ENCODE measurements at places on chromosomes 2 and 18. TPM values are rescaled to one million over a fixed set of nuclear protein-coding genes. Genes with fewer than 3 reads are reported as not detected.

CHCHD5 gene
- total RNA-seq = 3.4 TPM

C2orf72 gene
- under 0.01 TPM for total RNA-seq

NTSR2 gene
- total RNA-seq = not detected

SDC1 gene
- 1.4 TPM for total RNA-seq

SERPINB3 gene
- 0.17 TPM for total RNA-seq

DSG4 gene
- total RNA-seq = not detected

DYNAP gene
- total RNA-seq = not detected

TMEM87B gene
- total RNA-seq = 51.1 TPM

CHRNG gene
- total RNA-seq = not detected

DNA sequence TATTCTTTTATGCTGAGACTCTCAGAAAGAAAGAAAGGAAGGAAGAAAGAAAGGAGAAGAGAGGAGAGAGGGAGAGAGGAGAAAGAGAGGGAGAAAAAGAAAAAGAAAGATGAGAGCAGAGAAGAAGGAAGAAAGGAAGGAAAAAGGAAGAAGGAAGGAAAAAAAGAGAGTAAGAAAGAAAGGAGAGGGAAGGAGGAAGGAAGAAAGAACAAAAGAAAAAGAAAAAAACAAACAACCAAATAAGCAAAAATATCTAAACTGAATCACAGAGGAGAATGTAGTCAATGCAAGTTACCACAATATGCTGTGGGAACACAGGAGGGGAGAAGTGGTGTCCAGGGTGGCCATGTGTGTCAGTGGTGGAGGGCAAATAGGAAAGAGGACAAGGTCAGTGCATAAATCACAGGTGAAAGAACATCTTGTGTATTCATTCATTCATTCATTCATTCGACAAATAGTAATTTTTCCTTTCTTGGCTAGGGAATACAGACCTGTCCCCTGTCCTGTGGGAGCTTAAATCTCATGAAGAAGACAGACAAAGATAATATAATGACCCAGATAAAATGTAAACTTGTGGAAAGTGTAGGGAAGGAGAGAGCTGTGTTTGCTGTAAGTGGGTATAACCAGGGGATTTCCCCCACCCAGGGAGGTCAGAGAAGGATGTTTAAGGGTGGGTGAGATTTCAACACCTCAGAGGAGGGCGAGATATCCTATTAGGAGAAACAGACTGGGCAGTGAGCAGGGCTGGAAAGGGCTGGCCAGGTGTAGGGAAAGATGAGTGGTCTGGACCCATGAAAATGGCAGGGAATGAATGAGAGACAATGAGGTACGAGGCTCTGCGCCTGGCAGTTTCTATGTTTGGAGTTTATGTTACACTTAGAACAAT, 50.7 kb downstream of the IL1R2 start:
- DNase-seq = no peak

DNA sequence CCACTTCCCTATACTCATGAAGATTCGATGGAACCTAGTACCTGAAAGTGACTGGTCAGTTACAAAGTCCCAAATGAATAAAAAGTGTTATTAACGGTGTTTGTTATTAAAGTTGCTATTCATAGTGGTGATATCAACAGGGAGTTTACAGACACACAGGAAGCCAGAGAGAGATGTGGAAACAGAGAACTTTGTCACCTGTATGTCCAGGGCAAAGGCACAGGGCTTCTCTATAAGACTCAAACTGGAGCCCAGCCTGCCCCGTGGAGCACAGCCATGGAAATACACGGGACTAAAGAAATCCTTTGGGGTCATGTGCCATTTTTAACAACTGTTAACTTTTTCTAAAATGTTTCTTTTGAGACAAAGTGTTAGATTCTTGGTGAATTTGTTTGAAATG, 68.5 kb downstream of the KLF7 start:
- no peak for DNase-seq

DNA sequence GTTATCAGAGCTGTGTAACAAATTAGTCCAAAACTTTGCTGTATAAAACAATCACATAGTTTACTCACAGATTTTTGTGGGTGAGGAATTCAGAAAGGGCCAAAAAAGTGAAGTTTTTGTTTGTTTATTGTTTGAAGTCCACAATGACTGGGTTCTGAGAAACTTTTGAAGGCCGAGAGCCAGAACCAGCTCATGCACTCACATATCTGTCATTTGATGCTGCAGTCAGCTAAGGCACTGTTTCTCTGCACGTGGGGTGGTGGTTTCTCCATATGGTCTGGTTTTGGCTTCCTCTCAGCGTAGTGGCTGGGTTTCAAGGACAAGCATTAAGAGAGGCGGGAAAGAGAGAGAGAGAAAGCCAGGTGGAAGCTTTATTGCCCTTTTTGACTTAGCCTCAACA, 131.8 kb downstream of the TWIST2 start:
- DNase-seq = no peak

- DNase-seq = no peak
Measured at GRCh38 chr18:14914121-14914520, 166.1 kb downstream of the ANKRD30B start.

DNA sequence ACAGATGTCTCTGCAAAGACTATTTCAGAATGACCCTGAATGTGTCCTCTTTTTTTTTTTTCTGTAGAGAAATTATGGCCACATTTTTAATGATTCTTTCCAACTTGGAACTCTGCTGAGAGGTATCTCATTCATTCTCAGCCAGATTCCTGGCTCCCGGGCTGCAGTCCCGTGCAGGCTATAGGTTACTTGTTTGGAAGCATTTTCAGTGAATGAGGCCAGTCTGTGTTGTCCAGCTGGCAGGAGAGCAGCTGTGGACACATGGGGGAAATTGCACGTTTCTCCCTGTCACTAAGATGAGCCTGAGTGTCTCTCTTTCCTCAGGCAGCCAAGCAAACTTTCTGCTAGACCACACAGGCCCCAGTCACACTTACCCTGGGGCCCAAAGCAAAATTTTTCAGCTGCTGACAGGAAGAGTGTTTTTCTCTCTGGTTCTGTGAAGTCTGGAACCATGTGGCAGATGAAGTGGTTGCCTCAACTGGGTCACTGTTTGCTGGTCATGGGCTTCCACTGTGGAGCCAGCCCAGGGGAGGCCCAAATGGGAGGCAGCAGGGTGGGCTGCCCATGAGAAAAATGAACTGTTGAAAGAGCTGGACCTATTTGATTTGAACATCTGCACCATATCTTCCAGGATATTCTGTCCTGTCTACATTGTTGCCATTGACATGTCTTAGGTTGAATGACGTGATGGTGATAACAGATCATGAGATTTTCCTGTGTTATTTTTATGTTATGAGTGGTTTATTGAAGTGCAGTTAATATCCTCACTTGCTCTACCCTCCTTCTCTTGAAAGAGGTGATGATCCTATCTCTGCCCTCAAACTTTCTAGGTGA, 431.2 kb downstream of the LPIN1 start:
- DNase-seq = peak; percentile 23

DNA sequence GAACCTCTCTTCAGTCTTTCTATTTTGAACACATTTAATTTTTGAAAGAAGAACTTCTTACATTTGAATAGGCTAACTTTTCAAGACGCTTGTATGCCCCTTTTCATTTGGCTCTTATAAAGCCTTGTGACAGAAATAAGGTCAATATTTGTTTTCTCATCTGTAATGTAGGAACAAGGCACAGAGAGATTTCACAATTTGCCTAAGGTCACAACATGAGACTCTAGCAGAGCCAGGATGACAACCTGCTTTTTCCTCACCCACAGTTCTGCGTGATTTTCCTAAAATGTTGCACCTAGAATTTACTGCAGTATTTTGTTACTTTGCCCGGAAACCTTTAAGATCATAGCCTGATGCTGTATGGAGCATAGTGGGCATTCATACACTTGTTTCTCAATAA, 67.4 kb downstream of the TXNL1 start:
- no peak for DNase-seq

DNA sequence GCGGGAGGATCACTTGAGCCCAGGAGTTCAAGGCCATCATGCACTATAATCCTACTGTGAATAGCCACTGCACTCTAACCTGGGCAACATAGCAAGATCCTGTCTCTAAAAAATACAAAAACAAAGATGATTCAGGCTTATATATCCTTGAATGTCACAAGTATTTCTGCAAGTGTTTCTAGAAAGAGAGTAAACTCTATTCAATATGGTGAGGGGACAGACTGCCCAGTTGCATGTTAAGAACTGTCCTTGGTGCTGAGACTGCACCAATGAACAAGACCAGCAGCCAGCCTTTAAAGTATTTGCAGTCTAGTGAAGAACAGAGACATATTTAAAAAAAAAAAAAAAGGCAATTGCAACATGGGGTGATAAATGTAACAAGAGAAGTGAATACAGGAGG, 16.4 kb downstream of the MAP3K19 start:
- peak; percentile 67 for DNase-seq

DNA sequence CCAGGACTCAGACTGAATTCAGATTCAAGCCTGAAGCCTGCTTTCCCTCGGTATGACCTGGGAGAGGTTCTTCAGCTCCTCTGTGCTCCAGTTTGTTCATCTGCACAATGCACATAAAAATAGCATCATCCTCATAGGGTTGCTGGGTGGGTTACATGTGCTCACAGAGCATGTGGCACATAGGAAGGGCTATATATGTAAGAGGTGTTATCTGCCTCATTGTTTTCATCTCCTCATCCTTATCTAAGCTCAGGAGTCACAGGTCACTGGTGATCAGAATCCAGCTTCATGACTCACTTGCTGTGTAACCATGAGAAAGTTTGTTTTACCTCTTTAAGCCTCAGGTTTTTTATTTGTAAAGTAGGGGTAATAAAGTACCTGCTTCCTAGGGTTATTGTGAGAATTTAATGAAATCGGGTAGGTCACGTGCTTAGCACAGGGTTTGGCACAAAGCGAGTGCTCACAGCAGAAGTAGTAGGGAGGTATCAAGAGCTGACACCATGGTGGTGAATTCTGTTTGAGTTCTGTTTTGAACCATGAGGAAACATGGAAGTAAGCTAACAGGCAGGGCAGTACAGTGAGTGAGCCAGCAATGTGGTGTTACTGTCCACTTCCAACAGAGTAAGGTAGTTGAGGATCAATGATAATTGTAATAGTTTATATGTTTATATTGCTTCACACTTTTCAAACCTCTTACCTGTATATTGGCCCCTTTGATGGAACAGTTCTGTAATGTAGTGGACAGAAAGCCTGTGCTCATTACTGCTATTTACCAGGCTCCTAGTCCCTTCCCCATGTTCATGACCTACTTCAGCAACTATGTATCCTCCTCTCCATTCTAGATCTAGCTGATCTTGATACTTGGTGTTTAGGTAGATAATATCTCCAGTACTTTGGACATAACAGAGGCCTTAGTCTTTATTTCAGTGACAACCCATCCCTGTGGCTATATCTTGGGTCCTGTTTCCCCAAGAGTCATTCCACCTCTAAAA, 141.4 kb upstream of the LTBP1 start:
- DNase-seq = peak; percentile 77

- DNase-seq = no peak
Measured at GRCh38 chr2:7609556-7609955, 692.3 kb downstream of the RNF144A start.

- DNase-seq = no peak
Measured at GRCh38 chr18:32550963-32551362, 80.3 kb upstream of the GAREM1 start.

GRCh38 chr2:134372141-134372540, 118.3 kb downstream of the MGAT5 start:
- DNase-seq = no peak

DNA sequence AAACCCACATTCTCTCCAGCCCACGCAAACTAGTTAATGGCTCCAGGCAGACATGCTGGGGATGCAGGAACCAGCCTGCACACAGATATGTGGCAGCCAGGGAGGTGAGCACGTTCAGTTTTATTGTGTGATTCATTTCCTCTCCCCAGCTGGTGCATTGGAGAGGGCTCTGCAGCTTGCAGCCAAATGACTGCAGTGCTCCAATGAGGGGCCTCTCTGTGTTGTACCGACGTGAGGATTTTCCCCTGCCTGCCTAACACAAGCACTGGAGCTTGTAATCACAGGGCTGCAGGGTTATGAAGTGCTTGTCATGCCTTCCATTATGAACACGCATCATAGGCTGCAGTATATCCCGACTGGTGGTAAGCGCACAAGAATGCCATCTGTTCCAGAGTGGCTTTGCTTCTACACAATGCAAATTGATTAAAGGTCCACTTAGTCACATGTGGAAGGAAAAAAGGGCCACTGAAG, 92.3 kb upstream of the THUMPD2 start:
- DNase-seq = peak; percentile 53

GRCh38 chr18:47899107-47899840, 31.2 kb downstream of the SMAD2 start:
- no peak for DNase-seq

DNA sequence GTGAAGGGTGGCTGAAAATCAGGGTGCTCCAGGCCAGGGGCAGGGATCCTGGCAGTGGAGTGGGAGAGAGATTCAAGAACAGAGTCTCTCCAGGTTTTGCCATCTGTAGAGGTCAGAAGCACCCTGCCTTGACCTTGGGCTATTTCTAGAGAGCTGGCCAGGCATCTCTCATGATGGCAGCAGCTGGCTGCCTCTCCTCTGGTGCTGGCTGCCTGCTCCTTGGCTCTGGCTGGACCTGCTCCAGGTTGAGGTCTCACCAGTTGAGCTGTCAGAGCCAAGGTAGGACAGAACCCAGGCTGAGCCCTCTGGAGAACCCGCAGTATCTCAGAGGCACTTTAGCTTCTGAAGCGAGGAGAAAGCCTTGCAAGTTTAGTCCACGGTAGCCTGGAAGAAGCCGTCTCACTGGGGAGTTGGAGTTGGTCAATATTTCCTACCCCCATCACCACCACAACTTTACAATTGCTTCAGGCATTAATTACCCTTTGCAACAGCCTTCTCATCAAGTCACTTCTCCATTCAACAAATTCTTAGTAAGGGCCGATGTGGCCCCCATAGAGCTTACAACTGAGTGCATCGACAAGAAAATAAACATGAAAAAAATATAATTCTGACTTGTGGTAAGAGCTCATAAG, 25.6 kb downstream of the GNLY start:
- no peak for DNase-seq

DNA sequence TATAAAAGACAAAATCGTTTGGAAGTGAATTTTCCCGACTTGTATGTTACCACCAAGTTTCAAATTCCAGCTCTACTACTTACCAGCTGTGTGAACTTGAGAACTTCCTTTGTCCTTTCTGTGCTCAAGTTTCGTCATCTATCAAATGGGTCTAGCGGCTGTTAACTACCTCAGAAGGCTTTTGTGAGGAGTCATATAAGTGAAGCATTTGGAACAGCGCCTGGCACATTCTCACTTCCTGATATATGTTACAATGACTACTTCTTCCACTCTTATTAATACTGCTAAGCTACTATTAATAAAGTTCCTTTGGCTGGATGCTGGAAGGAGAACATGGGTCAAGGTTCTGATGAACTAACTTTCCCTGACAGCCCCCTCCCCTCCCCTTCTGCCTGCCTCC, 104.5 kb downstream of the MEIS1 start:
- no peak for DNase-seq

- peak; percentile 49 for DNase-seq
Measured at GRCh38 chr2:127106457-127106990, 430 bp downstream of the BIN1 start.
